ENCODE measurements at places on chromosomes 6 and 20.
A peak's percentile ranks its signal among the peaks of the same experiment; 100 is the strongest.

- H3K27ac ChIP-seq, result peak overlapping the region; percentile 28
- DNase-seq, result no peak
- H3K4me3 ChIP-seq, result peak overlapping the region; percentile 52
- no peaks in the 10 kb centered on the region for H3K4me1 ChIP-seq
- H3K27me3 ChIP-seq, result no peaks in the 10 kb centered on the region
- H3K36me3 ChIP-seq, result no peaks in the 10 kb centered on the region
Measured at GRCh38 chr6:18388942-18389341, 1.8 kb downstream of the RNF144B start.

- H3K27me3 ChIP-seq, result no peaks in the 10 kb centered on the region
- H3K4me1 ChIP-seq, result no peaks in the 10 kb centered on the region
- DNase-seq, result no peak
- no peak overlapping the region for H3K27ac ChIP-seq
- H3K36me3 ChIP-seq, result no peaks in the 10 kb centered on the region
Measured at GRCh38 chr6:113137426-113137825, 719.7 kb upstream of the MARCKS start.

- no peaks in the 10 kb centered on the region for H3K36me3 ChIP-seq
- no peak overlapping the region for H3K27ac ChIP-seq
- DNase-seq, result no peak
Measured at GRCh38 chr20:53284256-53284655, 309.4 kb downstream of the ZNF217 start.

- no peak overlapping the region for H3K27ac ChIP-seq
- H3K4me1 ChIP-seq, result no peaks in the 10 kb centered on the region
- no peaks in the 10 kb centered on the region for H3K27me3 ChIP-seq
- no peak for DNase-seq
Measured at GRCh38 chr6:45710304-45710821, 305.3 kb downstream of the CLIC5 start.

- no peaks in the 10 kb centered on the region for H3K27me3 ChIP-seq
- no peak for DNase-seq
- H3K4me1 ChIP-seq, result peaks cover 3% of the 10 kb centered on the region
Measured at GRCh38 chr6:1639430-1639829, 29.7 kb downstream of the FOXC1 start.

DNA sequence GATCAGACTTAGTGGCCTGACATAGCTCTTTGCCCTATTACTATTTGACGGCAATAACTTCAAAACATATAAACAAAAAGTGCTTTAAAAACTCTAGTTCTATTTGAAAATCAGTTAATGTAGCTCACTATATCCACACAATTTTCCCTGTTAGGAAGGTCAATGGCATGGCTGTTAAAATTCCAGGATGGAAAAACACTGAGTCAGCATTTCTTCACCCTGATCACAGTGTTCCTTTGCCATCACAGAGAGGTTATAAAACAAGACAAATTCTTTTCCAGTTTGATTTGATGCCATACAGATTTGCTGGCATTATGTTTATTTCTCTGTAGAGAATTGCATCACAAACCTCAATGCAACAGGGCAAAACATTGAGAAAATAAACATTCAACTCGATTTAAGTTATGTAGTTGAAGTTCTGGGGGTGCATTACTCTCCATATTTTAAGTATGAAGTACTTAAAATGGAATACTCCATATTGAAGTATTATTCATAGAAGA lies 253.7 kb upstream of the HSF2 start:
- no peaks in the 10 kb centered on the region for H3K27me3 ChIP-seq
- H3K4me3 ChIP-seq, result no peak overlapping the region
- H3K36me3 ChIP-seq, result no peaks in the 10 kb centered on the region
- H3K27ac ChIP-seq, result no peak overlapping the region

DNA sequence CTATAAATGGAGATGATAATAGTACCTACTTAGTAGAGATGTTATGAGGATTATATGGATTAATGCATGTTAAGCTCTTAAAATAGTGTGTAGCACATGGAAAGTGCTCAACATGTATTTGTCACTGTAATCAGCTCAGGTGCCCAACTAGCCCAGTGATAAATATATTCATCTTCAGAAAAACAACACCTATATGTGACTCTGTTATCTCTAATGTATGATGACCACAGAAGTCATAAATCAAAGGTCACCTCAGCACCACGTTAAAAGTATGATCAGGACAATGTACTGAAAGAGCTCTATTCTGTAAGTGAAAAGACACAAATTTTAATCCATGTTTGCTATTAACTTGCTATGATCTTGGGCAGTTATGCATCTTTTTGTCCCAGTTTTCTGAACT lies 36.8 kb upstream of the TENT5A start:
- H3K4me1 ChIP-seq, result no peaks in the 10 kb centered on the region
- DNase-seq, result no peak
- no peak overlapping the region for H3K27ac ChIP-seq
- H3K27me3 ChIP-seq, result no peaks in the 10 kb centered on the region
- H3K4me3 ChIP-seq, result no peak overlapping the region

- DNase-seq, result no peak
- H3K27me3 ChIP-seq, result no peaks in the 10 kb centered on the region
- peaks cover 26% of the 10 kb centered on the region for H3K36me3 ChIP-seq
- no peak overlapping the region for H3K27ac ChIP-seq
- H3K4me1 ChIP-seq, result no peaks in the 10 kb centered on the region
- H3K4me3 ChIP-seq, result no peak overlapping the region
Measured at GRCh38 chr6:107045826-107046675, 18.1 kb downstream of the MTRES1 start.

DNA sequence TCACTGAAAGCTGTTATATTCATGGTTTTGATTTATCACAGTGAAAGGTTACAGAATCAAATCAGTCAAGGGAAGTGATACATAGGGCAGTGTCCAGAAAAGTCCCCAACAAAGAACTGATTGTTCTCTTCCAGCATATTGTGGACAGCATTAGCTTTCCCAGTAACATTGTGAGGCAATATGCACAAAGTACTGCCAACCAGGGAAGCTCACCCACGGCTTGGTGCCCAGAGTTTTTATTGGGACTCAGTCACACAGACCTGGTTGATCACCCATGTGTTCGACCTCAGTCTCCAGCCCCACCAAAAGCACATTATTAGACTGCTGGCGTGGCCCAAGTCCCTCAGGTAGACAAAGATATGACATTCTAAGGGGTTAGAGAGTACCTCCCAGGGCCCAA lies 76.0 kb downstream of the LCA5 start:
- H3K27me3 ChIP-seq, result no peaks in the 10 kb centered on the region
- H3K36me3 ChIP-seq, result no peaks in the 10 kb centered on the region
- no peak for DNase-seq
- H3K4me3 ChIP-seq, result no peak overlapping the region
- no peak overlapping the region for H3K27ac ChIP-seq

- no peak for DNase-seq
- H3K27ac ChIP-seq, result no peak overlapping the region
- H3K4me3 ChIP-seq, result no peak overlapping the region
- no peaks in the 10 kb centered on the region for H3K27me3 ChIP-seq
- H3K4me1 ChIP-seq, result no peaks in the 10 kb centered on the region
Measured at GRCh38 chr20:13028673-13029072, 19.9 kb downstream of the SPTLC3 start.

- H3K27ac ChIP-seq, result peak overlapping the region; percentile 23
- no peak overlapping the region for H3K4me3 ChIP-seq
- no peaks in the 10 kb centered on the region for H3K4me1 ChIP-seq
- DNase-seq, result no peak
Measured at GRCh38 chr20:50915424-50915823, 15.8 kb downstream of the ADNP start.

DNA sequence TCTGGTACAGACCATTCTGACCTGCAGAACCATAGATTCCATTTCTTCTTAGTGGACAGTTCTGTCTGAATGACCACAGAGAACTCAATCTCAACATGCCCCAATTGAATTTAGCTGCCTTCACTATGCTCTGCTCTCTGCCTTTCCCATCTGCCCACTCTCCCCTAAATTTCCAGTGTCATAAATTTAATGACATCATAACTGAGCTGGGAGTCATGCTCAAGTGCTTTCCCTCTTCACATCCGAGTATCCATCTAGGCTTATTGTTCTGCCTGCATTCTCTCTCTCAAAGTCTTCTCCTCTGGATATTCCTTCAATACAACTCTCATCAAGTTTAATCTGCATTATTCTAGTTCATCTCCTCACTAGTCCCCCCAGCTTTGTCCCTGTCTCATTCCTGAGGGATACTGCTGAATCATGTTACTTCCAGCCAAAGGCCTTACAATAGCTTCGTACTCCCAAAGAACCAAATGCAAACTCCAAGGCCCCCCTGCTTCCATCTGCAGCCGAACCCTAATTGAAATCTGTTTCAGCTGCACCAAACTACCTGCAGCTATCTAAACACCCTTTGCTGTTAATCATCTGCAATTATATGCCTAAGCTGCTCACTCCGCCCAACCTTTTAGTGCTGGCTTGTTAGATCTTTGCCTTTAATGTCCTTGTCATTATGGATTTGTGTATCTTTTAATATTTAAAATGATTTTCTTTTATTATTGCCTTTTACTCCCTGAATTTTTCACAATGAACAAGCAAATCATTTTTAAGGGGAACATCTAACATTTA lies 46.1 kb downstream of the SLC35B3 start:
- DNase-seq, result no peak
- H3K27me3 ChIP-seq, result no peaks in the 10 kb centered on the region
- no peaks in the 10 kb centered on the region for H3K4me1 ChIP-seq
- no peak overlapping the region for H3K27ac ChIP-seq
- H3K4me3 ChIP-seq, result no peak overlapping the region
- no peaks in the 10 kb centered on the region for H3K36me3 ChIP-seq

GRCh38 chr20:25050501-25051350 lies 7.2 kb downstream of the ACSS1 start:
- H3K4me3 ChIP-seq, result no peak overlapping the region
- H3K36me3 ChIP-seq, result peaks cover 15% of the 10 kb centered on the region
- H3K27ac ChIP-seq, result peak overlapping the region; percentile 96
- H3K27me3 ChIP-seq, result no peaks in the 10 kb centered on the region

DNA sequence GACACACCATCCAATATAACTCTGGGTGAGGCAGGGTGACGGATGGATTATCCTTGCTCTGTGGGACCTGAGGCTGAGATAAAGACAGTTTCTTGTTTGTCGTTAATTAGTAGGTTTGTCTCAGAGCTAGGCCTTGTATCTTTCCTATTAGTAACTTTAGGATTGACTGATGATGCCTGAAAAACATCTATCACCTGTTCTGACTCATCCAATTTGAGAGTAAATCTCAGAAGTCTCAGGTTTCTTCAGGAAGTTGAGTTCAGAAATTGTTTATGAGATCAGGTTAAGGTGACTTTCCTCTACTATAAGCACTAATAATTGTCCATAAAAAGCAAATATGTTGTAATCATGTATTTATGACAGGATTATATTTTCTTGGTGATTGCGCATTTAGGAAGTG lies 129.5 kb upstream of the SUPT3H start:
- no peaks in the 10 kb centered on the region for H3K4me1 ChIP-seq
- H3K4me3 ChIP-seq, result no peak overlapping the region
- no peak overlapping the region for H3K27ac ChIP-seq
- H3K36me3 ChIP-seq, result no peaks in the 10 kb centered on the region

GRCh38 chr20:39576771-39577170 lies 614.6 kb downstream of the DHX35 start:
- no peaks in the 10 kb centered on the region for H3K36me3 ChIP-seq
- no peak overlapping the region for H3K4me3 ChIP-seq
- no peak for DNase-seq
- no peak overlapping the region for H3K27ac ChIP-seq
- H3K27me3 ChIP-seq, result no peaks in the 10 kb centered on the region

DNA sequence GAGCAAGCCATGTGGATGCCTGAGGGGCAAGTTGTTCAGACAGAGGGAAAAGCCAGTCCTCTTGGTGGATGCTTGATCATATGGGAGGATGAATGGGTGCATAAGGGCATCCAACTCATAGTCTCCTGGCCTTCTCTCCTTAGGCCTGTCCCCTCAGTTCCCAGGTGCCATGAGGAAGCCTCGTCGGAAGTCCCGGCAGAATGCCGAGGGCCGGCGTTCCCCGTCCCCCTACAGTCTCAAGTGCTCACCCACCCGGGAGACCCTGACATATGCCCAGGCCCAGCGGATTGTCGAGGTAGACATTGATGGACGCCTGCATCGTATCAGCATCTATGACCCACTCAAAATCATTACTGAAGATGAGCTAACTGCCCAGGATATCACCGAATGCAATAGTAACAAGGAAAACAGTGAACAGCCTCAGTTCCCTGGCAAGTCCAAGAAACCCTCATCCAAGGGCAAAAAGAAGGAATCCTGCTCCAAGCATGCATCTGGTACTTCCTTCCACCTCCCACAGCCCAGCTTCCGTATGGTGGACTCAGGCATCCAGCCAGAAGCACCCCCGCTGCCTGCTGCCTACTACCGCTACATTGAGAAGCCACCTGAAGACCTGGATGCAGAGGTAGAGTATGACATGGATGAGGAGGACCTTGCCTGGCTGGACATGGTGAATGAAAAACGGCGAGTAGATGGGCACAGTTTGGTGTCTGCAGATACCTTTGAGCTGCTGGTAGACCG lies 3.8 kb downstream of the BRPF3 start:
- DNase-seq, result no peak
- no peak overlapping the region for H3K27ac ChIP-seq
- H3K36me3 ChIP-seq, result peaks cover 36% of the 10 kb centered on the region
- H3K27me3 ChIP-seq, result no peaks in the 10 kb centered on the region
- no peak overlapping the region for H3K4me3 ChIP-seq

- no peak for DNase-seq
- no peaks in the 10 kb centered on the region for H3K27me3 ChIP-seq
- H3K4me3 ChIP-seq, result no peak overlapping the region
- no peak overlapping the region for H3K27ac ChIP-seq
Measured at GRCh38 chr6:45814772-45815171, 200.9 kb downstream of the CLIC5 start.

- H3K4me1 ChIP-seq, result no peaks in the 10 kb centered on the region
- no peak overlapping the region for H3K4me3 ChIP-seq
- no peak for DNase-seq
- no peak overlapping the region for H3K27ac ChIP-seq
Measured at GRCh38 chr6:79586548-79586947, 44.6 kb upstream of the SH3BGRL2 start.

DNA sequence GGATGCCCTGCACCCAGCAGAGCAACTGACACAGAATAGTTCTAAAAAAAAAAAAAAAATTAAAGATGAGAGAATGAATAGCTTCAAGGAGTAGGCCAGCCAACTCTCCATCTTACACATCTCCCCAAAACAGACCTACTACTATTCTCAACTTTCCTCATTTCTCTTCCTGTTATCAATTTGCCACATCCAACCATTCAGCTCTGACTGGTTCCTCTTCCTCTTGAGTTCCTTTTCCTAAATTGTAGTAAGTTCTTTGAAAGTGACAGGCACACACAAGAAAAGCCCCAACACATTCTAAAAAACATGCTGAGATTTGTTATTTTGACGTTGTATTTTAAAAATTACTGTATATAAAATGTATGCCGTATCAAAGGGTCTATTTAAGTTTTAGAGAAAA lies 117.2 kb downstream of the PDSS2 start:
- DNase-seq, result no peak
- no peaks in the 10 kb centered on the region for H3K4me1 ChIP-seq
- H3K27ac ChIP-seq, result no peak overlapping the region
- H3K36me3 ChIP-seq, result no peaks in the 10 kb centered on the region
- H3K27me3 ChIP-seq, result no peaks in the 10 kb centered on the region

- peaks cover 10% of the 10 kb centered on the region for H3K4me1 ChIP-seq
- H3K27ac ChIP-seq, result no peak overlapping the region
- no peak overlapping the region for H3K4me3 ChIP-seq
- no peak for DNase-seq
- no peaks in the 10 kb centered on the region for H3K36me3 ChIP-seq
Measured at GRCh38 chr6:139744891-139745290, 370.4 kb upstream of the CITED2 start.

Data from ascending aorta (tissue), 2 donors.